Astrocyte of the cerebellum (primary cell): ENCODE measurements at places on chromosomes 3 and 15.

DNA sequence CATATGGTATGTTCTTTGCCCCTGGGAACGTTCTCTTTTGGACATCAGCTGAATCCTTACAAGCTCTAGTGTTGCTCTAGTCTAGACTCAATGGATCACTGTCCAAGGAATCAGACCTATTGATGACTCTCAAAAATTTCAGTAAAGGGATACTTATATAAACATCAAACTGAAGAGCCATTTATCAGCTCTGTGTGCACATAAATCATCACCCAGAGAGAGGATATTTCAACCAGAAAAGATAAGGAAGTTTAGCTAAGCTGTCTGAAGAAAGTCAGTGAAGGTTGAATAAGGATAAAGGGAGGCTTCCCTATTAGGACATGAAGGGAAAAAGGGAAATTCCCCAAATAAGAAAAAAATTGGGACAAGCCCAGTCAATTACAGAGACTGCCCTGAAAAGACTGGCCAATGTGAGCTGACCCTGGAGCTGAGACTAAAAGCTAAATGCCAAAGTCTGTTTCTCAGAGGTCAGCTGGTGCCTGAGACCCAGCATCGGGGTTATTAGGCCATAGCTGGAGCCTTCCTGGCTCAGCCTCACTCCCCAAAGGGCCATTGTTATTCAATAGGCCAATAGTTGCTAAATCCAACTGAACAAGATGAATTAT is 424.1 kb upstream of the THBS1 start:
- DNase-seq, result no peak

DNA sequence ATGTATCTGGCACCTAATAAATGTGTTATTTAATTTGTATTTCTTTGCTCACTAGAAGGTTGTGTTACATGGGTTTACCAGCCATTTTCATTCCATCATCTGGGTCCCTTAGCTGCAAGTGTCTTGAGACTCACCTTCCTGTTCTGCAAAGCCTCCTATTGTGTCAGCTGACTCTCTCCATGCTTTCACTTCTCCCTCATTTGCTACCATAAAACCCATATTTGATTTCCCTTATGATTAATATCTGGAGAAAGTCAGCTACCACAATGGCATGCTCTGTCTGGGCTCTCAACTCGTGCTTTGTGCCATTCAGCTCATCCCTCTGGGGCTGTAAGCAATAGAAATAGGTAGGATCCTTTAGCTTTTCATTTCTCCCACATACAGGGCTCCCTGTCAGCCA is 79.5 kb upstream of the EIF1B start:
- DNase-seq, result no peak

DNA sequence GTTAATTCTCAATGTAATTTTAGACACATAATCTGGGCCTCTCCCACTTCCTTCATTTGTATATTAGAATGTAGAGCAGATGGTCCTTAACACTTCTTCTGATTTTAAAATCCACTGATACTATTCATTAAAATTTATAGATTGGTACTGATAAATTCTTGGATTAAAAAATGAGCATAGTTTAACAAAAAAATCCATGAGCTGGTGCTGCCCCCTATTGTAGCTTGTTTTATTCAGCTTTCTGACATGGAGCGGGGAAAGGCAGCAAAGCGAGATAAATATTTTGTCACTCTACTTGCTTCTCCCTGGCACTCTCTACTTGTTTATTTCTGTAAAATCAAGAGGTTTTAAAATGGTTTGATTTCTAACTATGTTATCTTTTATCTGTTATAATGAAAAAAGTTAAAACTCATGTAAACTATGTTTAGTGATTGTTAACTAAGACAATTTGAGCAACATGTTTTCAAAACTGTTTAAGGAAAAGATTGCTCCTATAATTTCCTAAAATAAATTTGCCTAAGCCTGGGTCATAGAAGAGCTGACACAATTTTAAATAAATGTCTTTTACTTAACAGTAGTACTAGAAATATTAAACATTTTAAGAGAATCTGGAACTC is 26.5 kb upstream of the PLOD2 start:
- no peak for DNase-seq

DNA sequence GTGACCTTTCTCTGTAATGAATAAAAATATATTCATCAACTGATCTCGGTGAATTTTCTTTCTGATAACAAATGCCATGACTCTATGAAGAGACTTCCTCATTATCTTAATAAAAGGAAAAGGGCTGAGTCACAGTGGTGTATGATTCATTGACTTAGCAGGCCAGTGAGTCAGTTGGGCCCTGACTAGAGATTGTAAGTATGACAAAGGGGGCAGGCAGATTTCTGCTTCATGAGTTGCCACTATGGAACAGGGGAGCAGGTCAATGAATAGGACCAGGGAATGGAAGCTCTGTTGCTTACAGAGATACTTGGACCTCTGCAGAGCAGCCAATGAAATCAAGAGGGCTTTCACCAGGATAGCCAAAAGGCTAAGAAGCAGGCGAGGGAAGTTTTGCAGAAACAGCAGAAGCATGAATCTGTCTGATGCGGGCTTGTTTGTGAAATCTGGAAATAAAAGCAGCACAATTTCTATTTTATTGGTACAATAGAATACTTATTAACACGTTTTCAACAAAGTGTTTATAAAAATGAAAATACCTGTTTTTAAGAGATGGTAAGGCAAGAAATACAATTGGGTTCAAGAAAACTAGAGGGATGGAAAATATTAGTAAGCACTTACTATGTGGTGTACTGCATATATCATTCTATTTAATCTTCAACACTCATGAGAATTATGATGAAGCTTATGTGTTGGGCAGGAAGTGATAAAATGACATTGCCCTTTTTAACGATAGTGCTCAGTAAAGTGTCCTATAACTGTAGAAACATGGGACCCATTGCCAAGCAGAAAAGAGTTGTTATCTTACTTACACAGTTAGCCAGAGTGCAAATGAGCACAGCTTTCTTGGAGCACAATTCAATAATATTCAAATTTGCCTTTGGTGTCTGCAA is 169.8 kb upstream of the MYRIP start:
- DNase-seq, result peak; percentile 83

- DNase-seq, result no peak
Observed at GRCh38 chr3:127964816-127965215, 49.8 kb downstream of the KBTBD12 start.

GRCh38 chr15:63327648-63328421 is 50.4 kb downstream of the APH1B start:
- DNase-seq, result no peak

- DNase-seq, result no peak
Observed at GRCh38 chr15:101413239-101413638, 76.3 kb downstream of the PCSK6 start.

DNA sequence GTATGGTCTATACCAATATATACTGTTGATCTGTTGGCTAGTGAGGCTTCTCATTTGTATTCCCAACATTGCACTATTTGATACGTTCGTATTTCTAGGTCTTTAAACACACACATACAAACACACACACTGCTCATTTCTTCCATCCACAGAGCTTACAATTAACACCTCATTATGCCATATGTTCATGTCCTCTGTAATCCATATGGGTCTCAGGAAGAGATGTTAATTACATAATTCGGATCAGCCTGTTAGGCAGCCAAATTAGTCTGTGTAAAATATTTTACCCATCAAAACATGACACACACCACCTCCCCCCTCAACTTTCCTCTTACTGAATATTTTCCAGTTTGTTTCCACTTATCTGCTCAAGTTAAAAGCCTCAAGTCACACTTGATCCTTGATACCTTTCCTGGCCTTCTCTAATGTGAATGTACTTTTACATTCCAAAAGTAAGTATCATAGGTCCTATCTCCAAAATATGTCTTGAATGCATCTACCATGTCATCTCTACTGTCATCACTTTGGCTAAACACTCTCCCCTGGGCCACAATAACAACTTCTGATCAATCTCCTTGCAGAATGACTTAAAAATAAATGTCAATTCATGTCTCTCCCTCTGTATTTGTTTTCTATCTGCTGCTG is 28.2 kb downstream of the EOGT start:
- no peak for DNase-seq

- no peak for DNase-seq
Observed at GRCh38 chr15:35019404-35020327, 31.6 kb upstream of the ZNF770 start.

- no peak for DNase-seq
Observed at GRCh38 chr15:73886717-73887345, 13.5 kb downstream of the TBC1D21 start.

DNA sequence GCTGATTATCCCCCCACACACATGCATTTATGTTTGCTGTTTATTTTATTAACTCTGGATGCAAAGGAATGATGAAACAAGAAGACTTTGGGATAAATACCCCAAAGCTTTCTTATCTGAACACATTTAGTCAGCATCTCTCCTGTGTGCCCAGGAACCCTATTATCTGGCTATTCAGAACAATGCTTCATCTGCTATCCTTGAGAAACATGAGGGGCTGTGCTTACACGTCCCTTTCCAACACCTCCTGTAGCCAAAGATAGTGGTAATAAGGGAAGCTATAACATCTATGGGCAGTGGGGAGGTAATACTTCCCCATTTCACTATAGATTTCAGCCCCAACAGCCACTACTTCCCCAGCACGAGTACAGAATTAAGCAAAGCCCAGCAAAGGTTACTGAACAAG is 94.7 kb downstream of the SSR3 start:
- no peak for DNase-seq

- DNase-seq, result no peak
Observed at GRCh38 chr15:70447928-70448698, 315.2 kb downstream of the UACA start.

- no peak for DNase-seq
Observed at GRCh38 chr15:31481142-31481541, 154.5 kb downstream of the KLF13 start.

- DNase-seq, result no peak
Observed at GRCh38 chr15:67033012-67033411, 32.4 kb upstream of the SMAD3 start.

DNA sequence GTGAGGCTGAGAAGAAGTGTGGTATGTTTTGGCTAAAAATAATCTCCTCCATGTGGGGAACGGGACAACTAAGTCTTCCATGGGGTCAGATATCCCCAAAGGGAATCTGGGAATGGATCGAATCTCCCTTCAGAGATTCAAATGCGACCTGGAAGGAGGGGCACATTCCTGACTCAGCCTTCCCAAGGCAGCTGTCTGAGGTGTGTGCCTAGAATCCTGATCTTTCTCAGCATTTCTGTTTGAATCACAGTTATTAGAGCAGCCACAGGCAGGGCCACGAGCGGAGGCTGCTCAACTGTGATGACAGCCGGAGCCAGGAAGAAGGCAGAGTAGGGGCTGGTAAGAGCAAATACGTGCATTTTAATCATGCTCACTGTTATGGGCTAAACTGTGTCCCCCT is 135.1 kb downstream of the ADAMTS17 start:
- DNase-seq, result no peak

DNA sequence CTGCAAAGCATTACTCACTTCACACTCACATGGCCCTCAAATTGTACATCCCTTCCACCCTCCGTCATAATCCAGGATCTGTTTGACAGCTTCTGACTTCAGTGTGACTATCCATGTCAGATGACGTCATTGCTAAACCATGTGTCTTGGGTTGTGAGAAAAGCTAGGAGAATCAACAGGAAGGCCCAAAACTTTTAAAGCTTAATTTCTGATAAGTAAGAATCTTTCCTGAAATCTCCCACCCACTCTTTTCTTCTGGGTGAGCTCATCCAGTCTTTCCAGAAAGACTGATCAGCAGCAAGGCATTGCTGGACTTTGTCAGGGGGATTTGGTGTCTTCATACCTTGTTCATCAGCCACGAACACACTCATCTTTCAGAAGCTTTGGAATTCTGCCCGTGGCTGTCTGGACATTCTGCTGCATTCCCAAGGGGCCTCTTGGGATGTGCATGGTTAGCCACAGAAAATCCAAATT is 11.5 kb upstream of the LMCD1 start:
- peak; percentile 82 for DNase-seq

DNA sequence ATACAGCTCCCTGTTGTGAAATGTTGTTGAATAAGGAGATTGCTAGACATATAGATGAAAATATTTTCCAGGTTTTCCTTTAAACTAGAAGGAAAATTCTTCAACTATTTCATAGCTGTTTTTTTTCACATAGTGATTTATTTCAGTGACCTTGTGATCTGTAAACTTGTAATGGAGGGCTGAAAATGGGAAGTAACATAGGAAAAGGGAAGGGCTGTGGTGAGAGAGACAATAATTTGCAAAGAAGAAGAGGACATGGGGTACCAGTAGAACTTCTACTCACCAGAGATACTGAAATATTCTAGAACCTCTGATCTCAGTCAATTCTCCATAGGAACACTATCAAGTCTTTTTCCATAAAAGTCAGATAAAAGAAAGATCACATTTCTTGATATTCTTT is 60.4 kb downstream of the PLS1 start:
- no peak for DNase-seq

DNA sequence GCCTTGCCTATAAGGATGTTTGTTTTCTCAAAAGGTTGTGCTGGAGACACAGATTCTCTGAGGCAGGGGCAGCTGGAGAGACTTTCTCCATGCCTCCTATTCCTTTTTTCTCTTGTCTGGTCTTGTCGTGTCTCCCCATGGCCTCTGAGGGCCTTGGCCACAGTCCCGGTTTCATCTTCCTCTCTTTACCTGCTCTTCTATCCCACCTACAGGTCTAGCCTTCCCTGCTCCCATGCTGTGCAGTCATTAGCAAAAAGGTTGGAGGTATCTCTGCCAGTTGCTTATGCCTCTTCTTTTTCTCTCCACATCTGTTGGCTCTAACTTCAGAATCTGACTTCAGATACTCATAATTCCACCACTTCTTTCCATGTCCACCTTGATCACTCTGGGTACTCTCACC is 191.1 kb downstream of the IL20RB start:
- DNase-seq, result no peak

DNA sequence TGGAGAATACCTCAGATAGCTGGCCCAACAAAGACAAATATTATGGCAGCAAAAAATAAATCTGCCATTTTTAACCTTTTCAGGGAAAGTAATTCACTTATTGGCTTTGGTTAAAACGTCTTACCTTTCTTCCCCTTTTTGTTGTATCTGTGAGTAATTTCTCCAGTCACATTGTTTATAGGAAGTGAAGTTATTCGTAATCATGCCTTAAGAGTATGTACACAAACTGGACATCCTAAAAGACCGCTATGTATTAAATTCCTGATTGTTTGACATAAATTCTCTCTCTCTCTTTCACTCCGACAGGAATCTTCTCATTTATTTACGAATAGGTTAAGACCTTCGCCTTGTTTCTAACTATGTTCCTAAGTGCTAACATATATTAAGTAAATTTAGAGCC is 474.0 kb downstream of the MECOM start:
- DNase-seq, result no peak

- no peak for DNase-seq
Observed at GRCh38 chr15:89177116-89177515, 44.3 kb downstream of the RLBP1 start.

GRCh38 chr3:81452418-81452817 is 309.0 kb downstream of the GBE1 start:
- no peak for DNase-seq

DNA sequence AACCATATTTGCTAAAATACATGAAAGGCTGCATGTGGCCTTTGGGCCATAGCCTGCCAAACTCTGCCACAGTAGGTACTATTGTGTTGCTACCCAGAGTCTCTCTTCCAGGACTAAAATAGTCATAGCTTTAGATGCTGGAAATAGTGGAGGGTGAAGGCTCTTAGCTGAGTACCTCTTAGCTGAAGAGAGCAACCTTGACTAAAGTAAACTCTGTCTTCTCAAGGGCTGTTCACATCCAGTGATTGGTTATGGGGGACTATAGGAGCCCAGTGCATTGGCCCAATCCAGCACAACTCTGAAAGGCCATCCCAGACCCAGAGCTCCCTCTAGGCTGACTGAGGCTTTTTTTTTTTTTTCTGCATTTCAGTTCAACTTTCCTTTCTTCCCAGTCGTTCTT is 117.8 kb upstream of the ACP3 start:
- no peak for DNase-seq

GRCh38 chr3:87568331-87568730 is 291.9 kb upstream of the POU1F1 start:
- DNase-seq, result no peak
